SIG-M5 (cell line): ENCODE measurements at places on chromosomes 12 and 14.

GRCh38 chr12:112344220-112344619, 38.0 kb downstream of the HECTD4 start:
- DNase-seq = no peak

DNA sequence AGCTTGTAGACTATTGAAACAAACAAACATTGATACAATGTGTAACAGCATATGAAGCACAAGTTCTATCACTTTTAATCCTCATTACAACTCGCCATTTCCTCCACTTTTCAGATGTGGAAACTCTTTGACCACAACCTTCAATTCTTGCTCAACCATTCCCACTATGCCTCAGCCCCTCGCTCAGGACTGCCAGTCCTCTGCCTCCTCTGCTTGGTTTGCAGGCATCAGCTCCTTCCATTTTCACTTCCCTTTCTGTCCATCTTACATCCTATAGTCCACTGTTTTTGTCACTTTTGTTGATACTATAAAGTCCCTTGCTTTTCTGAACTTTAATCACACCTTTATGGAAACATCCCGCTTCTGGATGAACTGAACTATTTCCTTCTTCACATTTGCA, 28.2 kb upstream of the CD27 start:
- DNase-seq = peak; percentile 92

GRCh38 chr14:57755018-57755521, 110.8 kb downstream of the SLC35F4 start:
- no peak for DNase-seq

- DNase-seq = no peak
These were observed 115.7 kb upstream of the IGF1 start for GRCh38 chr12:102596031-102596430.

DNA sequence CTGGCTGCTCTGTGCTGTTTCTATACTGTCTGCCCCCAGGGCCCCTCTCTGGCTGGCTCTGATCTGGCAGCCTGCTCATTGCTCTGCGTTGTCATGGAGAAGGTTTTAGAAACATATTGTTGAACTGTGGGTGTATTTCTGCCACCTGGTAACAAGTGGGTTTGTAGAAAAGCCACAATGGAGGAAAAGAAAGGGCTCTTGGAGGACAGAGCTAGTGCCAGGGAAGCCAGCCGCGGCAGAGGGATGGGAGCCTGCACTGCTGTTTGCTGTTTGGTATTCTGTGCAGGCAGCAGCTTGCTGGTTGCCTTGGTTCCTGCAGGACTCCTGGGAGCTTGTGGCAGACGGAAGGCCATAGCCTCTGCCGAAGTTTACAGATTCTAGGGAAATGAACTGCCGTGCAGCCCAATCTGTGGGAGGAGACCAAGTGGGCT, 15.1 kb downstream of the CCDC177 start:
- no peak for DNase-seq

DNA sequence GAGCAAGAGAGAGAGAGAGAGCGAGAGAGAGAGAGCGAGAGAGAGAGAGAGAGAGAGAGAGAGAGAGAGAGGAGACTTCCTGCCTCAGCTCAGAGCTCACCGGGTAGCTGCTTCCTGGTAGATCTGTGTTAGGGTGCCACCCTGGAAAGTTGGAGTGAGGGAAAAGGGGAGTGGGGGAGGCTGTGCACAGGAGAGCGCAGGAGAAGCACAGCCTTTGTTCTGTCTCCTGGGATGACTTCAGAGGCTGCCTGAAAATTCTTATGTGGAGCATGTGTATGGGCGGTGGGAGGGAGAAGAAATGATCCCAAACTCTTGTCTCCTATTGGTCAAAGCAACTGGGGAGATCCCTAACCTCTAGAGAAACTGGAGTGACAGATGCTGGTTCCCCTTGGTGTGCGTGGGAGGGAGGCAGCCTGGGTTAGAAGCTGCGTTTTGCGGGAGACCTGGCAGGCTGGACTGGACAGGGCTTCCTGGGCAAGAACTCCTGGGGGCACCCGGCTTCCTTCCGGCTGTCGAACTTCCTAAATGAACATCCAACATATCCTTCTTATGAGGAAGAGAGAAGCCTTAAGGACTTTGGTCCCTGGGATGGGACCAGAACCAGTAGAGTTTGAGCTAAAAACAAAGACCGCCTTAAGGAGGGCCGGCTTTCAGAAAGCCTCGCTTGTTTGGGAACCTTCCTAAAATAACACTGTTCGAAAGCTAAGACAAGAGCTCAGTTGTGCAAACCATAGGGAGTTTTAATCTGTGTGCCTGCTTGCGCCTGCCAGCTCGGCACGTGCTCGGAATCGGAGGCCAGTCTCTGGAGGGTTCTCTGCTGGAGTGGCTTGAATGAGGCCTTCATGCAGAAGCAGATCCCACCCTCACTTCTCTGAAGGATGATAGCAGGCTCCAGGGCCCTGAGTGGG, 30.4 kb upstream of the BEGAIN start:
- DNase-seq = no peak

DNA sequence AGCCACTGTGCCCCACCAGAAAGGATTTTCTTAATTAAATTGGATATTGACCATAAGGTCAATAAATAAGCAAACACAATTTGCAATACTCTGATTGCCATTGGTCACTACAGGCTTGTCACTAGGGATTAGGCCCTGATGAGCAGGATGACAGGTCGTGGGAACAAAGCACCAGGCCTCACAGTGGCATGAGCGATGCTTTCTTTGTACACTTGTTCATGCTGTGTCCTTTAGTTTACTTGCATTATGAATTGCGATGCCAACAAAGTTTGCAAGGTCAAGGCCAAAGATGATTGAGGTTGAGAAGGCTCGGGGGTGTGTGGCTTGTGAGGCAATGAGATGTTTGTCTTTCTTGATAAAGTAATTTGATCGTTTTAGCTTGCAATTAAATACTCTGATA, 136.0 kb downstream of the TTC8 start:
- no peak for DNase-seq

GRCh38 chr14:52895000-52895399, 55.9 kb downstream of the FERMT2 start:
- DNase-seq = no peak

GRCh38 chr12:19620222-19620621, 180.9 kb downstream of the AEBP2 start:
- no peak for DNase-seq

- DNase-seq = no peak
These were observed 62.4 kb upstream of the PSMA6 start for GRCh38 chr14:35229792-35230089.

DNA sequence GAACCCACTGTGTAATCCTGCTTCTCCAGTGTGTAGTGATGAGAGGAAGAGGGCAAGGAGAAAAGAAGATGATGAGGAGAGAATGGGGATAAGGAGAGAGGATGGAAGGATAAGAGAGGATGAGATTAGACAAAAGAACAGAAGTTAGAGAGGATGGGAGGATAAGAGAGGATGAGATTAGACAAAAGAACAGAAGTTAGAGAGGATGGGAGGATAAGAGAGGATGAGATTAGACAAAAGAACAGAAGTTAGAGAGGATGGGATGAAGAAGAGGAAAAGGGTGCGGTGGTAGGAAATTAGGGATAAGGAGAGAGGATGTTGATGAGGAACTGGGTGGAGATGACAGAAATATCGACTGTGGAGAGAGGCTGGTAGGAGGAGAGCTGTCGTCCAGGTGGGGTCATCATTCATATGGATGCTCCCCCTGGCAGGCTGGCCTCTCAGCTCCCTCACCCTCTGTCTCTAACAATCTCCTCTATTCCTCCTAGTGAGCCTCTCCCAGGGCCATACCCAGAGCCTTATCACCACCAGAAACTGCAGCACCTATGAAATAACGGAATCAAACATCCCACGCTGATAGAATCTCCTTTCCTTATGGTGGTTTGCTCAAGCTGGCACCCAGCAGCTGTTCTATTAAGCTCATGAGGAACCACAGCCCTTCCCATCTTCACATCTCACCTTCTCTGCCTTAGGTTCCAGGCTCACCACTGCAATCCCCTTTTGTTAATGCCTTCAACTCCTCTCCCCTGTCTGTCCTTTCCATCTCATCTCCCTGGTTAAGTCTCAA, 6.0 kb upstream of the CIROP start:
- DNase-seq = no peak

DNA sequence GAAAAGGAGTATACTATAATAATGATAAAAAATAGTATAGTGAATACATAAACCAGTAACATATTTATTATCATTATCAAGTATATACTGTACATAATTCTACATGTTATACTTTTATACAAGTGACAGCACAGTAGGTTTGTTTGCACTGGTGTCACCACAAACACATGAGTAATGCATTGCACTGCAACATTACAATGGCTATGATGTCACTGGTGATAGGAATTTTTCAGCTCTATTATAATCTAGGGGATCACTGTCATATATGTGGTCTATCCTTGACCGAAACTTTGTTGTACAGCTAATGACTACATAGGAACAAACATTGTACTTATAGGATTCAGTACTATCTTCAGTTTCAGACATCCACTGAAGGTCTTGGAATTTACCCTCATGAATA, 165.8 kb upstream of the SYT1 start:
- DNase-seq = no peak

GRCh38 chr12:49342914-49343731, 3.6 kb upstream of the DNAJC22 start:
- no peak for DNase-seq
